ENCODE measurements at places on chromosomes 4 and X. TPM values are rescaled to one million over a fixed set of nuclear protein-coding genes. Genes with fewer than 3 reads are reported as not detected.

DNA sequence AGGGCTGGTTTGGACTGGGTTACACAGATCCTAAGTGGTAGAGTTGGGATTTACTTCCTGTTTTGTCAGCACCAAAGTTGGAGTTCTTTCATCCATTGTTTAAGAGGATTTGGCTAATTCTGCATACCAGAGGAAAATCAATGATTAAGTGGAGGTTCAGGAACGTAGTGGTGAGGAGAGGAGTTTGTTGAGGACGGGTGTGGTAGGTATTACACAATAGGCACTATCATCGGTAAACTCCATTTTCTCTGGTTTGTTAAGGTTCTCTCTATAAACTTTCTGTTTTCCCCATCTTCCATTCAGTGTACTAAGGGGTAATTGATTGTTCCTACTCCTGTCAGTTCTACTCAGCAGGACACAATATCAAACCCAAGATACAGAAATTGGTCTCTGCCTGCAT is 107.5 kb upstream of the VCX2 start:
- no peaks in the 10 kb centered on the region for H3K36me3 ChIP-seq
- no peaks in the 10 kb centered on the region for H3K27me3 ChIP-seq
- H3K27ac ChIP-seq, result no peak overlapping the region
- no peak for DNase-seq
- no peak overlapping the region for H3K4me3 ChIP-seq

- no peaks in the 10 kb centered on the region for H3K4me1 ChIP-seq
- no peak overlapping the region for H3K27ac ChIP-seq
- no peak overlapping the region for H3K4me3 ChIP-seq
- no peaks in the 10 kb centered on the region for H3K36me3 ChIP-seq
- no peak for DNase-seq
These were observed 10.1 kb downstream of the SULT1B1 start for GRCh38 chr4:69750346-69750745.

DNA sequence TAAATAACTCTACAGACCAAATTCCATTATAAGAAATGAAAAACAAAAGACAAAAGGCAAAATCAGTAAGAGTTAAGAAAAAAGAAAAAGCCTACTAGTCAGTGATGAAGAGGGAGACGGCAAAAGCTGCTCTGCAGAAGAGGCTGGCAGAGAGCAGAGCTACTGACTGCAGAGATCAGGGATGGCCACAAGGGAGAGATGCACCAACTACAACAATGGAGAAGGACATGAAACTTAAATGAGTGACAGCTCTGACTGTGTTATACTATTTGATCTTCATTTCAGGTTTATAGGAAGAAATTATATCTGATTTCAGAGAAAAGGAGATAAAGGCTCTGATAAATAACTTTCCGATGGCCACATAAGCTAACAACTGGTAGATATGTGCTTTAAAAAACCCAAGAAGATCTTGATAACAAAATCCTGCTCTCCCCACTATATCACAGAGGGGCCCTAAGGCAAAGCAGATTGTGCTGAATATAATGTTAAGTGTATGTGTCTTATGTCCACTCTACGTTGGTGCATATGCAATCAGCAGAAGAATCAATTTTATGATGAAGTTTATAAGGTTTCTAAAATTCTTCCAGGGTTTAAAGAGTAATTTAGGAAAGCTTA is 58.4 kb upstream of the COX18 start:
- no peak overlapping the region for H3K27ac ChIP-seq
- no peak for DNase-seq
- no peaks in the 10 kb centered on the region for H3K4me1 ChIP-seq
- no peaks in the 10 kb centered on the region for H3K27me3 ChIP-seq

- H3K36me3 ChIP-seq, result no peaks in the 10 kb centered on the region
- no peak overlapping the region for H3K4me3 ChIP-seq
- H3K4me1 ChIP-seq, result no peaks in the 10 kb centered on the region
These were observed 666.4 kb upstream of the NR3C2 start for GRCh38 chr4:149108626-149109025.

- no peaks in the 10 kb centered on the region for H3K36me3 ChIP-seq
- no peaks in the 10 kb centered on the region for H3K4me1 ChIP-seq
- H3K4me3 ChIP-seq, result no peak overlapping the region
- no peaks in the 10 kb centered on the region for H3K27me3 ChIP-seq
- no peak for DNase-seq
These were observed 333.0 kb downstream of the ADGRL3 start for GRCh38 chr4:61533140-61533539.

DNA sequence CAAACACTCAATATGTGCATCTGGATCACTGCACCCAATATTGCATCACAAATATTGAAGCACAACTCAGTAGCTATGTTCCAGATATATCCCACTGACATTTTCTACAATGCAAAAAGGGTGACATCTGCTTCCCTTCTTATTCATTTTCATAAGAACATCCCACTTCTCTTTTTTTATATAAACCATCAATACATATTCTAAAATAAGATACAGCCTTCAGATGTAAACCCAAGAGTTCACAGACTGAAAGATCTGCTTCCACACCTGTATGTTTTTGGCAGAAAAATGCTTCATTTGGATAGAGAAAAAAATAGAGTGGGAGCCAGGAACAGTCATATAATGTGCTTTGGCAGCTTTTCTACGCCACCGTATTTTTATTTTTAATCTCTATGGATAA is 815.6 kb upstream of the ADGRL3 start:
- no peaks in the 10 kb centered on the region for H3K27me3 ChIP-seq
- H3K4me3 ChIP-seq, result no peak overlapping the region
- no peak overlapping the region for H3K27ac ChIP-seq
- DNase-seq, result no peak

DNA sequence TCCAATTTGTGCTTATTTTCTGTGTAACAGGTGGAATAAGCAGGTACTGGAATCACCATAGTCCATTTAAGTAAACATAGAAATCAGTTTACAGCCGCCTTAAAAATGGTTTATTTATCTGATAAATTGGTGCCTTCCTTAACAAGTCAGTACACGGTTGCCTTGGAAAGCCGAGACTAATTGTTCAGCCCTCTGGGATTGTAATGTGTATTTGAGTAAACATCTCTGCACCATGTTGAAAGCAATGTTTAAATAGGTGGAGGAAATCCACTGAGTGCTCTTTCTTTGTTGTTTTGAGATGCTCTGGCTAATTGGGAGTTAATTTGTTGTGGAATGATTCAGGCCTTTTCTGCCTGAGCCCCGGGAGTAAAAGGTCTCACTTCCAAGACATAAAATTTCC is 45.7 kb upstream of the ADRA2C start:
- peaks cover 5% of the 10 kb centered on the region for H3K4me1 ChIP-seq
- H3K27ac ChIP-seq, result no peak overlapping the region
- DNase-seq, result no peak

- no peaks in the 10 kb centered on the region for H3K27me3 ChIP-seq
- H3K27ac ChIP-seq, result no peak overlapping the region
- H3K4me3 ChIP-seq, result no peak overlapping the region
These were observed 22.8 kb downstream of the CFAP99 start for GRCh38 chr4:2441393-2442174.

- H3K36me3 ChIP-seq, result no peaks in the 10 kb centered on the region
- no peak for DNase-seq
- H3K27me3 ChIP-seq, result no peaks in the 10 kb centered on the region
- no peak overlapping the region for H3K27ac ChIP-seq
- no peak overlapping the region for H3K4me3 ChIP-seq
These were observed 258.8 kb downstream of the ARHGAP24 start for GRCh38 chr4:85733798-85734197.

DNA sequence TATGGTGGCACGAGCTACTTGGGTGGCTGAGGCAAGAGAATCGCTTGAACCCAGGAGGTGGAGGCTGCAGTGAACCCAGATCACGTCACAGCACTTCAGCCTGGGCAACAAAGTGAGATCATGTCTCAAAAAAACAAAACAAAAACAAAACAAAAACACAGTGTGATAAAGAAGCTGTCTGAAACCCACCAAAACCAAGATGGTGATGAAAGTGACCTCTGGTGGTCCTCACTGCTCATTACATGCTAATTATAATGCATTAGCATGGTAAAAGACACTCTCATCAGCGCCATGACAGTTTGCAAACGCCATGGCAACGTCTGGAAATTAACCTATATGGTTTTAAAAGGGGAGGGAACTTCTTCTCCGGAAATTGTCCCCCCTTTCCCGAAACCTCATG is 29.4 kb upstream of the OPHN1 start:
- no peak overlapping the region for H3K4me3 ChIP-seq
- no peaks in the 10 kb centered on the region for H3K36me3 ChIP-seq
- no peaks in the 10 kb centered on the region for H3K4me1 ChIP-seq
- DNase-seq, result peak; percentile 26
- no peaks in the 10 kb centered on the region for H3K27me3 ChIP-seq

GRCh38 chr4:72144241-72144640 is 112.4 kb downstream of the NPFFR2 start:
- no peaks in the 10 kb centered on the region for H3K4me1 ChIP-seq
- no peaks in the 10 kb centered on the region for H3K36me3 ChIP-seq
- DNase-seq, result no peak
- H3K4me3 ChIP-seq, result no peak overlapping the region
- no peaks in the 10 kb centered on the region for H3K27me3 ChIP-seq

DNA sequence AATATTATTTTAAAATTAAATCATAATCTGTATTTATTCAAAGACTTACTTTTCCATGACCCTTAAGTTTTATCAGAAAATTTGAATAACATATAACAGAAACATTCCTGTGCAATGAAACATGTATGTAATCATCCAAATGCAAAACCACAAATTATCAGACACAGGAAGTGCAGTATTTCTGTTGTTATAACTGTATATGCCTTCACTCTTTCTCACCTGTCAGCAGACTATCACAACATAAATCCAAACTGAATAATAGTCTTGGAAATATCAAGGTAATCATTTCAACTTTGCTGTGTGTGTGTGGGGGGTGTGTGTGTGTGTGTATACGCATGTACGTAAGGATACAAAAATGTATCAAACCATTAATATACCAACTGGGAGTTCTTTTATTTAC is 285.9 kb downstream of the SLC7A11 start:
- no peaks in the 10 kb centered on the region for H3K27me3 ChIP-seq

GRCh38 chrX:25241461-25241860 is 225.7 kb upstream of the ARX start:
- no peaks in the 10 kb centered on the region for H3K27me3 ChIP-seq
- H3K36me3 ChIP-seq, result no peaks in the 10 kb centered on the region
- H3K4me1 ChIP-seq, result no peaks in the 10 kb centered on the region
- DNase-seq, result no peak
- no peak overlapping the region for H3K27ac ChIP-seq
- no peak overlapping the region for H3K4me3 ChIP-seq

DNA sequence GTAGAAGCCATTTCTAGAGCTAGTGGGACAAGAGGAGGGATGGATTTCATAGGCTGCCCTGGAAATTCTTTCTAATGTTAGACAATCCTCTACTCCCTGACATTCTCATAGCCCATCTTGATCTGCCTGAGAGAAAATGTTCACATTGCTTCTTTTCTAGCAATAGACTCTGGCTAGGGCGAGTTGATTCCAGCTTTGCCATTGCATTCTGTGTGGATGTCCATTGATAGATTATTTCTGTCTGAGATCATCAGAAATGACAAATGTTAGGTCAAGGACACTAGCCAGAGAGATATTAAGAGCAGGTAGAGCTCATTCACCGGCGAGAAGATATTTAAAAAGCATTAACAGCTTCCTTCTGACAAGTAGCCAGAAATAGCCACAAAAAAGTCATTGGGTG is 184.7 kb downstream of the LDB2 start:
- no peak for DNase-seq
- no peaks in the 10 kb centered on the region for H3K36me3 ChIP-seq
- H3K4me3 ChIP-seq, result no peak overlapping the region
- no peaks in the 10 kb centered on the region for H3K27me3 ChIP-seq

- no peak for DNase-seq
- H3K4me3 ChIP-seq, result no peak overlapping the region
- H3K27ac ChIP-seq, result no peak overlapping the region
- no peaks in the 10 kb centered on the region for H3K36me3 ChIP-seq
- H3K4me1 ChIP-seq, result no peaks in the 10 kb centered on the region
These were observed 67.7 kb downstream of the MID1IP1 start for GRCh38 chrX:38868941-38869401.

DNA sequence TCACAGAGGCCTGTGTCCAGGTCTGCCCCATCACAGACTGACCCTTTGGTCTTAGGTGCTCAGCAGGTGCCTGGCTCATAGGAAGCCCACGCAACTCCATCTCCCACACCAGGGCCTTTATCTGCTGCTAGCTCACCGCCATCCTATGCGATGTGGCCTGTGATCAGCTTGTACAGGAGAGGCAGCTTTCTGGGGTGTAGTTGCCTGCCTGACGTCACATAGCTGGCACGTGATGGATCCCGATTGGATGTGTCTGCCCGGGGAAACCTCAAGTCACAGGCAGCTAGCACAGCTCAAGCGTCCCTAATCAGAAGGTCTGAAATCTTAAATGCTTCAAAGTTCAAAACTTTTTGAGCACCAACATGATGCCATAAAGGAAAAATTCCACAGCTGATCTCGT is 41.2 kb upstream of the CLDN34 start:
- DNase-seq, result no peak
- no peak overlapping the region for H3K4me3 ChIP-seq
- no peaks in the 10 kb centered on the region for H3K36me3 ChIP-seq

DNA sequence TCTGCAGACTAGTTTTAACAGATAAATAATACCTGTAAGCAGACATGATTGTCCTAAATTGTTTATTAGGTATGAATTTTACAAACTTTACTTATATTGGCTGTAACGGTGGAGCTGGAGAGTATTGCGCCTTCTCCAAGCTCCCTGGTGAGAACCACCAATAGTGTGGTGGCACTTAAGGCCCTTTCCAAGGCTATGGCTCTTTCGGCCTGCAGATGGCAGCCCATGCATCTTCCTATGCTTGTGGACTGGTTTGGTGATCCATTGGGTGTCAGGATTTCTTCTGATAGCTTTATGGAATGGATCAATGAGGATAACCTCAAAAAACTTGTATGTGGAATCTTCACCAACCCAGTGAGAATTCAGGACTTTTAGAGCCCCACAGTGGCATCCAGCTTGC is 7.8 kb downstream of the LARP1B start:
- no peak overlapping the region for H3K4me3 ChIP-seq
- no peaks in the 10 kb centered on the region for H3K36me3 ChIP-seq
- no peak overlapping the region for H3K27ac ChIP-seq
- no peaks in the 10 kb centered on the region for H3K4me1 ChIP-seq
- no peak for DNase-seq

- peaks cover 83% of the 10 kb centered on the region for H3K27me3 ChIP-seq
- no peak for DNase-seq
- H3K4me3 ChIP-seq, result no peak overlapping the region
- H3K27ac ChIP-seq, result no peak overlapping the region
- H3K4me1 ChIP-seq, result no peaks in the 10 kb centered on the region
These were observed 5.4 kb upstream of the NEUROG2 start for GRCh38 chr4:112521123-112522023.

The PPBP gene
- total RNA-seq, result 2.5 TPM

The CTAG1B gene
- not detected for total RNA-seq

The NPY1R gene
- total RNA-seq, result 5.9 TPM

The PSAPL1 gene
- total RNA-seq, result not detected

The LAMTOR3 gene
- 41.6 TPM for total RNA-seq

The RADX gene
- total RNA-seq, result 3.3 TPM

The CTAG2 gene
- total RNA-seq, result not detected

The CYP4V2 gene
- total RNA-seq, result 9.7 TPM

The NR3C2 gene
- total RNA-seq, result 10.0 TPM

The FANCB gene
- 0.51 TPM for total RNA-seq

The MAGEA8 gene
- not detected for total RNA-seq

The DCHS2 gene
- total RNA-seq, result 51.4 TPM
